Inflammatory macrophage treated with lipopolysaccharide for 1 hour (primary cell): ENCODE measurements at places on chromosomes 5 and 9.

GRCh38 chr9:70835323-70835722 lies 286.1 kb downstream of the TRPM3 start:
- no peak for DNase-seq

GRCh38 chr9:135029871-135030565 lies 57.5 kb upstream of the OLFM1 start:
- DNase-seq, result no peak

- DNase-seq, result no peak
Observed at GRCh38 chr5:174008922-174009321, 20.0 kb downstream of the C5orf47 start.

GRCh38 chr5:171579976-171580411 lies 160.5 kb downstream of the FGF18 start:
- DNase-seq, result no peak

GRCh38 chr5:172779691-172780341 lies 8.8 kb upstream of the DUSP1 start:
- no peak for DNase-seq

DNA sequence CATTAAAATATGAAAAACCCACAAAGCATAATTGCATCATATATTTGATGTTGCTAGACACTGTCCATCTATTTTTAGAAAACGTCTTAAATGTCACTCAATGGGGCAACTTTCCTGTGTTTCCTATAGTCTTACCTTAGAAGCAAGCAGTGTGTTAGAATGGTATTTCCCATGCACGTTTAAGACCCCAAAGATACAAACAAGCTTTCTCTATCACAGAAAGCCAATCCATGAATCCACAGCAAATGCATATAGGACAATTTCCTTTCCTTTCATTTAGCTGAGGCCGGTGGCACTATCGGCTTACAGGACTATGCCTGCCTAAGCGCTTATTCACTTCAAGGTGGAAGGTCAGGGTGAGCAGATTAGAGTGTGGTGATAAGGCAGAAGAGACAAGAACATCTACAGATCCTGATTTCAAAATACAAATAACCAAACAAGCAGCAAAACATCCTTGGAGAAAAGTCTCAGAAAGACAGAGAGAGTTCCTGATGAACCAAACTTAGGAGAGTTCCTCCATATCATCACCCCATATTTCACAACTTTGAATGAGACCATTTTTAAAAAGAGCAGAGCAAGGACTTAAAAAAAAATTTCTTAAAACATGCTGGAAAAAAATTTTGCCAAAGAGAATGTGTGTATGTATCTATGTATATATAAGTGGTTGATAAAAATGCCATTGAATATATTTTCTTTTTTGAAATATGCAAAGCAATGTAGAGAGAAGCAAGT lies 57.2 kb downstream of the MEF2C start:
- peak; percentile 30 for DNase-seq

DNA sequence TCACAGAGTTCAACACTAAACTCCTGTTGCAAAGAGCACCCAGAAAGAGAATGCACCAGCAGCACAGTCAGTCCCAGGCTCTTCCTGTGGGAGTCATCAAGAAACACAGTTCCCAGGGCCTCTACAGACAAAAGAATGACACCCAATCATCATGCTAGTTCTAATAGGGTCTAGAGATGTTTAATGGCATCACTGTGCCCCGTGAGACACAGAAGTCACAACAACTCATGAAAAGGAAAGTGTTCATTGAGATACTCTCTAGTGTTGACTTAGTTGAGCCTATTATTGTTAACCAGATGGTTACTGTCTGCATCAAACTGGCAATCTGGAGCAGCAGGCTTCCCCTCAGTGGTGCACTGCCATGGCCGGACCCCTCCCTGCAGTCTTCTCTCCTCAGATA lies 1.6 kb downstream of the KLHL3 start:
- DNase-seq, result no peak

DNA sequence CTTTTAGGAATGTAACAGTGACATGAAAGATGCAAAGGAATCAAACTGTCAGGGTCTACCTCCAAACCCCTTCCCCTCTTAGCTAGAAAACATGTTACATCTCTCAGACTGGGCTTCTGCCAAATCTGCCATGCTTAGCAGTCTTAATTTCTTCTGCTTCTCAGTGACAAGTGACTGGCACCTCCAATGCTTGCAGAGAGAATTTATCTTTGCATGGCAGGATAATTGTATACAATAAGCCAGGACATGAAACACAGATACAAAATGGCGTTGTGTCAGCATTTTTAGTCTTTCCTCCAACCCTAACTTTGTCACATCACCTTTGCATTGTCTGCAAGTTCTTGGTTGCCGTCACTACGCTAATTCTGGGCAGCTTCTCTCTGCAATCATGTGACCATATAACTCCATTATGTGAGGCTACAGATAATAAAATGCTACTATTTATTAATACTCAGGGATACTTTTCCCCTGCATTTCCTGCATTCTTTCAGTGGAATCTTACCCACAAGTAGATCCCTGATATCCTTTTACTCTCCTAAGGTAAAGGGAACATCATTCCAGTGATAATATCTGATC lies 89.8 kb downstream of the PLCXD3 start:
- no peak for DNase-seq

GRCh38 chr5:94469894-94470329 lies 148.5 kb downstream of the KIAA0825 start:
- no peak for DNase-seq

GRCh38 chr5:82349652-82350051 lies 71.5 kb upstream of the RPS23 start:
- DNase-seq, result no peak

DNA sequence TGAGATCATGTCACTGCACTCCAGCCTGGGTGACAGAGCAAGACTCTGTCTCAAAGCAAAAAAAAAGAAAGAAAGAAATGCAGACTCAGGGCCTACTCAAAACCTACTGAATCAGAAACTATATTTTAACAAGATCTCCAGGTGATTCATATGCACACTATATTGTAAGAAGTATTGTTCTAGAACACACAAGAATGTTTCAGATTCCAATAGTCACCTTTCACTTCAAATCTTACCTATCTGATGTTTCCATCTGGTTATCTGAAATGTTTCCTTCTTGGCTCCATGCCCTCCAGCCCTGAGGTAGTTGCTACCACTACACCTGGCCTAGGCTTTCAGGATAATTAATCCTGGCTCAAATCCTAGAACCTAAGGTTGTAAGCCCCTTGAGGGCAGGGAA lies 36.8 kb upstream of the SNX2 start:
- DNase-seq, result no peak

- no peak for DNase-seq
Observed at GRCh38 chr5:132380741-132381140, 11.2 kb downstream of the SLC22A5 start.

DNA sequence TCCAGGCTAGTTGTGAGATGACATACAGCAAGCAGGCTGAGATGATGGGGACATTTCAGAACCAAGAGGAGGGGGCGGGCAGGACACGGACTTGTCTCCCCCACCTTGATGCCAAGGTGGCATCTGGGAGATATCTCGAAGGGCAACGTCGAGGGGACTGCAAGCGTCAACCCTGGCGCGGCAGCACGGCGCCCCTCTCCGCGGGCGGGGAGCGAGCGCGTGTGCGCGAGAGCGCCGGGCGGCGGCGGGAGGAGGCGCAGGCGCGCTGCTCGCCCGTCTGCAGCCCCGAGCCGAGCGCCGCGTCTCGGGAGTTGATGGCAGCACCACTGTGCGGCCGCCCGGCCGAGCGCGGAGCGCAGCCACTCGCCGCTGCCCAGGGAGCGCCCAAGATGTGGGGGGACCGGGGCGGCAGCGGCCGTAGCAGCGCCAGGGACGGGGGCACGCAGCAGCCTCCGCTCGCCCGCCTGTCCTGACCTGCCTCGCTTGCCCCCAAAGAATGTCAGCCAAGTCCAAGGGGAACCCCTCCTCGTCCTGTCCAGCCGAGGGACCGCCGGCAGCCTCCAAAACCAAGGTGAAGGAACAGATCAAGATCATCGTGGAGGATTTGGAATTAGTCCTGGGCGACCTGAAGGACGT lies at the start of gene PRR16:
Gene PRR16, plus strand, starts transcription at position 310 of the 636 bp plus-strand sequence.
- DNase-seq, result peak; percentile 34

DNA sequence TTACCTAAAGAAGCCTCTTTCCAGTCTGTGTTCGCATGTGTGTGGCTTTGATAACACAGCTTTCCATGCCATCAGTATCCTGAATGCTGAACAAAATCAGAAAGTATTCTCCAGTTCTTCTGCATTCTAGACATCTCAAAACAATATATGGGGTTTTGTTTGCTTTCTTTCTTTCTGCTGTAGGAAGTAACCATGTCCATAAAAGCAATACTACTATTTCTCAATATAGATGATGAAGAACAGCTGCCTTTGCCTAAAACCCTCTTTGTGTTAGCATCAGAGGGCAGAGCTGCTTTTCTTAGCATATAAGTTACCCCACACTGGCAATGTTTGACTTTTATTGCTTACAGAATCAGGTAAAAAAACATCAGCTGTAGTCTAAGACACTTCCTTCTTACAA lies 963.6 kb downstream of the CDH12 start:
- DNase-seq, result no peak

DNA sequence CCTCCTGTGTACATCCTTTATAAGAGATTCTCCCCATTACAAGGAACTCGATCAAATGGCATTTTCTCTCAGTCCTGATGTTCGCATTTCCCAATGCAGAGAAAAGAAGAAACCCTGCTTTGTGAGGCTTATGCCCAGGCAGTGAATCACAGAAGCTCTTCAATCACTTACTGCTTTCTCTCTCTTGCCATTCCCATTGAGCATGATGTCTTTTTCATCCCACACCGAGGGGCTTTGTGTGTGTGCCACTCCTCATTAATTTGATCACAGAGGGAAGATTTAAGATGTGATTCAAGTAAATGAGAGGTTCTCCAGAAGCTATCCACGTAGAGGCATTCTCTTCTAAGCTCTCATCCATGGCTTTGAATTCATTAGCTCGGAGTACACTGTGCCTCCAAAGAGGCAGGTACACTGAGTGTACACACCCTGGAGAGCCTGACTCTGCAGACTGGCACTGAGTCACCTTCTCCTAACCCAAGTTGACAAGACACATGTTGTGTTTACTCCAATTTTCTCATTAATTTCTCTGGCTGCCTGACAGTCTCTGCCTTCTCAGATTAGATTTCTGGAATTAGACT lies 45.4 kb downstream of the MFAP3 start:
- DNase-seq, result no peak

DNA sequence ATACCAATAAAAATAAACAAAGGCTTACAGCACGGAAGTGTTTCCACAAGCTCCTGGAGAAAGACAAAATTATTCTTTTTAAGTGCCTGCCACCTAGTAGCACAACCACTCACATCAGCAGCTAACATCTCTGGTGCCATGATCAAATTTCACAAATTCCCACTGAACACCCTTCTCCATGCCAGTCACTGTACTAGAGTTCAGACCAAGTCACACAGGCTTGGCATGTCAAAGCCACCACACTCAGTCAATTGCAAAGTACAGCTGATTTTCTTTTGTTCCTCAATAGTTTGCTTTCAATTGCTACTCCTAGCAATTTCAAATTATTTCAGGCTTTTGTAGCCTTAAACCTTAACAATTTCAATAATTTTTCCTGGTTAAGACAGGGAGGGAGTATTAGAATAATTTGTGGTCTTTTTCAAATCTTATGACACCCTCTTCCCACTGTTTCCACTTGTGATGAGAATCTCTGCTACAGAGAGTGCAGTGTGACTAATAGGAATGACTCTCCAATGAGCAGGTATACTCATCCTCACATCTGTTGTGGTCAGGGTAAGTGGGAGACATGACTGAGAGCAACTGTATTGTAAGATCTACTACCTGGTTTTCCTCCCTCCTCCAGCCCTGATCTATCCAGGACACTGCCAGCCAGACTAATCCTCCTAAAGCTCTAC lies 46.2 kb downstream of the RNF145 start:
- DNase-seq, result no peak

DNA sequence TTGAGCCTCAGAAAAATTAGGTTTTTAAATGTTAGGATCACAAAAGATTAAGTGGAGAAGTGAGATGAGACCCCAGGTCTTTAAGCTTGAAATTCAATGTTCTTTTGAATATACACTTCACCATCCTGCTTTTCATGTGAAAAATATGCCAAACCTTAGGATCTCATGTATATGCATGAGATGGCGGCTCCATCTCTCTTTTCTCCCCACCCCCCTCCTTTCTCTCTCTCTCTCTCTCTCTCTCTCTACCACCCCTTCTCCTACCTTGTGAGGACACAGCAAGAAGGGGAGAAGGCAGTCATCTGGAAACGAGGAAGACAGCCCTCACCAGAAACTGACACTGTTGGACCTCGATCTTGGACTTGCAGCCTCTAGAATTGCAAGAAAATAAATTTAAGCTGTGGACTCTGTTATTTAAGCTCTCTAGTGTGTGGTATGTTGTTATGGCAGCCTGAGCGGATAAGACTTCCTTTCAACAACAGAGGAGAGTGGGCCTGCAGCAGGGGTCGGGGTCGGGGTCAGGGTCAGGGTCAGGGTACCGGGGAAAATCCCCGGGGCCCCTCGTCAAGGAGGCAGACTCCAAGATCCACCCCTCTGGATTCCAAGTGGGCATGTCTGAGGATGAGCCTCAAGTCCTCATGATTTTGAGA lies 16.4 kb upstream of the ALDH1B1 start:
- DNase-seq, result no peak

DNA sequence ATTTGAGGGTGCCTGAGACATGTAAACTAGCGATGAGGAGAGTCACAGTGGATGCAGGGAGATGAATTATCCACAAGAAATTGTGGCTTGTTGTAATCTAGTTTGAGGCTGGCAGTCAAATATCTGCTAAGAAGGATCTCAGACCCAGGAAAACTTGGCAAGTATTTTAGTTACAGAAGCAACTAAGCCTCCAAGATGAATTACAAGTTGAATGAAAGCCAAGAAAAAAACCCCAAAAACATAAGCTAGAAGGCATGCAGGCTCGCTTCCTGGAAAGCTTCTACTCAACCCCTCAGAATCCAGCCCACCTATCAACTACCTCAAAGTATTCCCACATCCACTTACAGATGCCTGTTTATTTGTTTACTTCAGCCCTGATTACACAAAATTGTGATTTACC lies 696.9 kb downstream of the MAT2B start:
- no peak for DNase-seq

DNA sequence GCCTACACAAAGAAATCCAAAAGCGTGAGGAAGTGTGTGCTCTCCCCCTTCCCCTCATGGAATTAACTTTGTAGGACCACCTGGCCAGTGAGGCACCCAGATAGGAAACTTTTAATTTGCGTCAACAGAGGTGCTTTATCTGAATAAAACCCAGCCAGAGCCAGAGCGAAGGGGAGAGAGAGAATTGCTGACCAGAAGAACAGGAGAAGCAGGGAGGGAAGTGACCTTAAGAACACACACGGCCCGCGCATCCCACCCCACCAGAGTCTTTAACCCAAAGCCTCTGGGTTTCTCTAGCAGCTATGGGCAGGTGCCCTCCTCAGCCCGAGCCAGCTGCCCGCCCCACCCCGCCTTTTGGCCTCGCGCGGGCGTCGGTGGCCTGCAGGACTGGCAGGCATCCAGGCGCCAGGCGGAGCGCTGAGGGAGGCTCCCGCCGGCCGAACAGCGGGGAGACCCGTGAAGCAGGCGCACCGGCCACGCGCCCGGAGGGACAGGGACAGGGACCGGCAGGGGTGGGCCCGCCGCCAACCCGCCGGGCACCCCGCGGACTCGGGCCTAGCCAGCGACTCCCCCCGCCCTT lies 580 bp downstream of the ERAP1 start:
- DNase-seq, result peak; percentile 39

GRCh38 chr5:147849226-147849625 lies 17.8 kb upstream of the SPINK1 start:
- no peak for DNase-seq

- DNase-seq, result no peak
Observed at GRCh38 chr9:124685217-124685616, 85.9 kb downstream of the NR6A1 start.
